ENCODE measurements at places on chromosomes 3 and 15.

DNA sequence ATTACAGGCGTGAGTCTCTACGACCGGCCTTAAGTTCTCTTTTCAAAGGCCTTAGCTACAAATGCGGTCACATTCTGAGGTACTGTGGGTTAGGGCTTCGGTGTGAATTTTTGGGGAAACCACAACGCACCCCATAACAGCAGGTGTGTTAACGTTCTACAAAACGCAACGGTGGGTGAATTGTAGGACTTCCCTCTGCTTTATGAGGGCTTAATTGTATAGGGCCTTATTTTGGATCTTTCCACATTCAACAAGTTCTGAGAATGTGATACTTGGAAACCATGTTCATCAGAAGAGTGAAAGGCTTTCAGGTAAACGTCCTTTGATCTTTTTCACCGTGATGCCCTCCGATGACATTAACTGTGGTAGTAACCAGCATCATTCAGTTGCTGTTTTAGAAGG, 998.6 kb upstream of the CFAP20DC start:
- no peak for DNase-seq

GRCh38 chr3:72018343-72018984, 233.5 kb upstream of the PROK2 start:
- DNase-seq = no peak

GRCh38 chr15:60006873-60007272, 2.8 kb downstream of the FOXB1 start:
- DNase-seq = no peak

- no peak for DNase-seq
Measured at GRCh38 chr3:151283907-151284461, 5.6 kb upstream of the P2RY14 start.

- DNase-seq = no peak
Measured at GRCh38 chr3:41244620-41245336, 45.5 kb downstream of the CTNNB1 start.

- peak; percentile 9 for DNase-seq
Measured at GRCh38 chr3:162141272-162141791, 644.7 kb downstream of the OTOL1 start.

GRCh38 chr3:13023235-13023970, 49.8 kb downstream of the IQSEC1 start:
- no peak for DNase-seq

DNA sequence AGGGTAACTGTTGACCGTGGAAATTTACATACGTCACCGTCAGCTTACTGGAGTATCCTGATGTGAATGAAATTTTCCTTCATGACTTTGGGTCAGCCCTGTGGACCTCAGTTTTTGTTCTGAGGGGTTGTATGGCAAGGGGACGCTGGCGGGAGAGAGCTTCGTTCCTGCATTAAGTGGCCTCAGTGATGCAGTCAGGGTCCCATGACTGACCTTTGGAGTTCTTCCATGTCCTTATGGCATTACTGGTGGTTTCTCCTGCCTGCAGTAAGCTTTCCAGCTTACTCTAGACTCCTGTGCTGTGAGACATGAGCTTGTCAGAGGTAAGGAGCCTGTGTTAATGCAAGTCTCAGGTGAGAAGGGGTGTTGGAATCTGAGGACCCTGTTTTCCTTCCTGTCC, 1.8 kb downstream of the CD276 start:
- peak; percentile 48 for DNase-seq

GRCh38 chr3:42639192-42639591, 14.3 kb upstream of the ZBTB47 start:
- no peak for DNase-seq

- no peak for DNase-seq
Measured at GRCh38 chr3:138222131-138222941, 35.2 kb downstream of the ARMC8 start.

DNA sequence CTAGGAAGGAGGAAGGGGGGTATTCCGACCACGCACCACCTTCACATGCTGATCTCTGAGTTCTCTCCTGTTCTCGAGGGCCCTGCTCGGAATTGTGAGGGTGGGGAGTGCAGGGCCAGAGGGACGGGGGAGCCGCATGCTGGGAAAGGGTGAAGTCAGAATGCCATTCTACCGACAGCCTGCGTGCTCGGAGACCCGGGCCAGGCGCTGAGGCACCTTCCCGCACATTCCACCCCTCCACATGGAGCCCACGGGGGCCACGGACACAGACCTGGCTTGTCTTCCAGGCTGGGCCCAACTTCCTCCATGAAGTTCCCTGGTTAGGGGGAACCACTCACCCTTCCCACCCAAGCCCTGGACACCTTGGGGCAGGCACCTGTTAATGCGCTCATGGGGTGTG, 28.7 kb upstream of the PIGZ start:
- DNase-seq = no peak

- DNase-seq = peak; percentile 92
Measured at GRCh38 chr15:72237029-72237852, 6.3 kb upstream of the PKM start.

DNA sequence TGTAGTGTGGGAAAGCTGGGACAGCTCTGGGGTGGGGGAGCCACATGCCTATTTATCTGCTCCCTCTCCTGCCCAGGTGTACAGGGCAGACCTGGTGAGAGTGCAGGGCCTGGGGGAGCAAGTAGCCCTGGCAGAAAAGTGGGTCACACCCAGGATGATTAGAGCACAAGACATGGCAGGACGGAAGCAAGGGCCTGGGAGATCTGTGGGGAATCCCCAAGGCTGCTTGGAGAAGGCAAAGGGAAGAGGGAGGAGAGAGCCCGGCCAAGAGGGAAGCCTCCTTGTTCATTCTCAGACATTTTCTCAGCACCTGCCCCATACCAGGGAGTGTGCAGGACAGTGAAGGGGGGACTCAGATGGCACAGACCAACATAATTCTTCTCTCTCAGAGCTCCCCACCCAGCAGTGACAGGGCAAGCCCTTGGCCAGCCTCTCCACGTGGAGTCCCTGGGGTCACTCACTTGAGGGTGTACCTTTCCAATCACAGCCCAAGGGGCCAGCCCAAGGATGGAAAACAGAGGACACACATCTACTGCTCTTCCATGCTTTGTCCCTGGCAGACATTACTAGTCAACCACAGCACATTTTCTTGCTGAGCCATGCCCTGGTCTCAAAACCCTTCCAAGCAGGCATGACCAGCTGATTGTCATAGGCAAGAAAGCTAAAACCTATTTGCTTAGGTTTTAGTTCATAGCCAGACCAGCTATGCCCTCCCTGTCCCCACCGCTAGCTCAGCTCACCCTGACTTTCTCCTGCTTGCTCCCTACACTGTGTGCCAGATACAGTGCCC, 4.9 kb upstream of the DUSP7 start:
- DNase-seq = no peak

DNA sequence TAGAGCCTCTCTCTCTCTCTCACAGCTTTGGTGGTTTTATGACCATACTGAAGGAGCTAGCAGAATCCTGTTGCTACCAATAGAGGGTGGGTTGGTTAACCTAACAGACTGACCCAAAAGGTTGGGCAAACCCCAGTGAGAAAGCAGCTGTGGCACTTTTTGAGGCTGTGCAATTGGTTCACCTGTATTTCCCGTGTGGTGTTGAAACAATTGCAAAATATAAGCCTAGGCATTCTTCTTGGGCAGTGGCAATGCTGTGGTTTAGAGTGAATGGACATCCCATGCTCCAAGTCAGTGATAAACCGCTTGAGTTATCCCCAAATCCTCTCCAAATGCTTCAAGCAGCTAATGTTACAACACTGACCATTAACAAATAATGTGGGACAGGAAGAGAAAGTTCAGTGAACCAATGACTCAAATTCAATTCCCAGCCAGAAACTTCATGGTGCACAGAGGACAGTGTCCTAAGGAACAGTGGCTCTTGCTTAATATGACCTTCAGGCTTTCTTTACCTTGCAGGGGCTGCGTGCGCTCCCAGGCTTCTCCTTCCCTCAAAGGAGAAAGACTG, 261.9 kb upstream of the ICE2 start:
- DNase-seq = no peak

DNA sequence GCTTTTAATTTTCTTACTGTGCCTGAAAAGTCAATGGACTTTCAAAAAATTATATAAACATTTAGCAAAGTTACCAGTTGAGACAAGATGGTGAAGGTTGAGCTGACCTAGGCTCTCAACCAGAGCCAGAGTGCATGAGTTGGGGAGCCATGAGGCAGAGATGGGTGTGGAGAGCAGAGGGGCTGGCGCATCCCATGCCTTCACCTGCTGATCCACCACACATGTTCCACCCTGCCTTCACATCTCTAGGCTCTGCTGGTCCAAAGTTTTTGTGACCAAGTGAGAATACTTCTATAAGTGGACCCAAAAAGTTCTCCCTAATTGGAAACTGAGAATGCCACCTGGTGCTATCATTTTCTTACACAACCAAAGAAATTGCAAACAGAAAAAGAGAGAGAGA, 47.3 kb downstream of the CCR3 start:
- no peak for DNase-seq

DNA sequence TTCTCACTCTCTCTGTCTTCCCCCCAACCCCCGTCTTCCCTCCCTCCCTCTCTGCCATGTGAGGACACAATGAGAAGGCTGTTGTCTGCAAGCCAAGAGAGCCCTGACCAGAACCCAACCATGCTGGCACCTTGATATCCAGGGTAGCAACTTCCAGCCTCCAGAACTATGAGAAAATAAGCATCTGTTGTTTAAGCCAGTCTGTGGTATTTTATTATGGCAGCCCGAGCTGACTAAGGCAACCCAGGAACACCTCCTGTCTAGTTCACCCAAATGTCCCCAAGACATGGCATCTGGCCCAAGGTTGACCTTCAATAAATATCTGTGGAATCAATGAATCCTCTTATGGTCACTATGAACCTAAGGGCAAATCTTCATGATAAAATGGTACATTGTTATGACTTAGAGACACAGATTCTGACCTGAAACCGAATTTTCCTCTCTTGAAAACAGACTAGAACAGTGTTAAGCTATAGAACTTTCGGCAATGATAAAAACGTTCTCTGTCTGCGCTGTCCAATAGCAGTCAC, 26.5 kb downstream of the RFTN1 start:
- DNase-seq = no peak

- no peak for DNase-seq
Measured at GRCh38 chr3:36633060-36633459, 131.3 kb downstream of the DCLK3 start.

GRCh38 chr3:189947948-189948723, 172.6 kb downstream of the P3H2 start:
- no peak for DNase-seq

- DNase-seq = no peak
Measured at GRCh38 chr3:128584412-128585020, 66.1 kb downstream of the RPN1 start.

DNA sequence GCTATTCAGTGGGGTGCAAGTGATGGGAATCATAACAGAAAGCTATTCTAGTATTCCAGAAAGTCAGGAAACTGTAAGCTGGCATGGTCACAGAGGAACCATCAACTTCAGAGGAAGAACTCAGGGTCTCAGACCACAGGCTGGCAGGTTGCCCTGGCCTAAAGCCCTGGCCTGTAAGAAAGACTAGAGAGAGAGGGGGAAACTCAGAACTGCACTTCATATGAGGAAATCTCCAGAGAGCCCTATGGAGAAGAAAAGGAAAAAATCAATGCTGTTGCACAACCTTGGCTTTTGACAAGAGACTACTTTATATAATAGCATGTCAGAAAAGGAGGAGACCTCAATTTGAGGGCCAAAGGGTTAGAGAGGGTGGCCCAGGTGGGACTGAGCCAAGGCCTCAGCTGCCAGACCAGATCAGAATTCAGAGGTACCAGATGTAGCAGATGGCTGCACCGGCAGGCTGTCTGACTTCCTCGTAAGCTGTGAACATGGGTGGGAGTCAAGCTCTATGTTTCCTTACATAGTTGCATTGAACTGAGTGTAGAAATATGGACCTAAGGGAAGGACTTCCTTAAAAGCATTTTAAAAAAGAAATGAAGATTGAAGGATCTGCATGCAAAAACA, 333.8 kb downstream of the PDCD6IP start:
- no peak for DNase-seq

DNA sequence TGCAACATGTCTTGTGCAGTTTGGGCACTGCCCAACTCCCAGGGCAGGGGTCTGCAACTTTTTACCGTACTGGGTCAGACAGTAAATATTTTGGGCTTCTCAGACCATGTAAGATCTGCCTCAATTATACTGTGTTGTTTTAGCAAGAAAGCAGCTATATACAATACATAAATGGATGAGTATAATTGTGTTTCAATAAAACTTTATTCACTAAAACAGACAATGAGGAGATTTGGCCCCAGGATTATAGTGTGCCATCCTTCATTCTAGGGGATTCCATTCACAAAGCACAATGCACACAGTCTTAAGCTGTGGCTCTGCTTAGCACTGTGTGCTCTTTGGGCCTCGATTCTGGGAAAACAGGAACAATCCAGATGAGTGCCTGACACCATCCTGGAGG, 354.4 kb upstream of the PROK2 start:
- DNase-seq = no peak

DNA sequence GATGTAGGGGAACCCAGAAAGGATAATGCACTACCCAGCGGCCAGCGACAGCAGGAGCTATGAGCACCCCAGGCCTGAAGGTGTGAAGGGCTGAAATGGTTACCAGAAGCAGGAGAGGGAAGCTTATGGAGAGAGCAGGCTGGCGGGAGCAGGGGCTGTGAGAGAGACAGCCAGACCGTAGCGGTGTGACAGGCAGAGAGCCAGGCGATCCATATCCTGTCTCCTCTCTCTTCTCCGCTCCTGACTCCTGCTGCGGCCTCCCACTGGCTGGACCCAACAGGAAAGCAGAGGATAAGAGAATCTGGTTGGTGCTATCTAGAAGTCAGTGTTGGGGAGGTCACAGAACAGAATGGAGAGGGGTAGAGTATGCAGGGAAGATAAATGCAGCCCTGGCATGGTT, 49.9 kb downstream of the BTD start:
- no peak for DNase-seq

GRCh38 chr3:186976837-186977750, 46.8 kb downstream of the ST6GAL1 start:
- DNase-seq = peak; percentile 91

GRCh38 chr15:26443321-26443720, 329.5 kb downstream of the GABRB3 start:
- DNase-seq = no peak
